ENCODE measurements at places on chromosomes 2 and 18.

DNA sequence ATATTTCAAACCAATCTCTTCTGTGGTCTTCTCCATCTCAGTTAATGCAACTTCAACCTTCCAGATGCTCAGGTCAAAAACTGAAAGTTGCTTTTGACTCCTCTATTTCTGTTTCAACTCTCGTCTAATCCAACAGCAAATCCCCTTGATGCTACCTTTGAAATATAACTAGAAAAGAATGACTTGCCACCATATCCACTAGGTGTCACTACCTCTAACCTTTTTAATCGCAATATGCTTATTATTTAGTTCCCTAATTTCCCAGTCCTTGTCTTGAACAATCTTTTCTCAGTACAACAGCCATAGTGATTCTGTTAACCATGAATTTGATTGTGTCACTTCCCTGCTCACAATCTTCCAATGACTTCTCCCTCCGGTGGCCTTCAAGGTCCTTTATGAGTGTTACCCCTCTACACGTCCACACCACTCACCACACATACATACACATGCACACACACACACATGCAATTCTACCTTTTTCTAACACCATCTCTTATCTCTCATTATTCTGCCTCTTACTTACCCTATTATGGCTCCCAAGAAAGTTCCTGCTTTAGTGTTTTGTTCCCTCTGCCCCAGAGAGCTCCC is 245.5 kb upstream of the KCNJ3 start:
- DNase-seq: peak; percentile 27

DNA sequence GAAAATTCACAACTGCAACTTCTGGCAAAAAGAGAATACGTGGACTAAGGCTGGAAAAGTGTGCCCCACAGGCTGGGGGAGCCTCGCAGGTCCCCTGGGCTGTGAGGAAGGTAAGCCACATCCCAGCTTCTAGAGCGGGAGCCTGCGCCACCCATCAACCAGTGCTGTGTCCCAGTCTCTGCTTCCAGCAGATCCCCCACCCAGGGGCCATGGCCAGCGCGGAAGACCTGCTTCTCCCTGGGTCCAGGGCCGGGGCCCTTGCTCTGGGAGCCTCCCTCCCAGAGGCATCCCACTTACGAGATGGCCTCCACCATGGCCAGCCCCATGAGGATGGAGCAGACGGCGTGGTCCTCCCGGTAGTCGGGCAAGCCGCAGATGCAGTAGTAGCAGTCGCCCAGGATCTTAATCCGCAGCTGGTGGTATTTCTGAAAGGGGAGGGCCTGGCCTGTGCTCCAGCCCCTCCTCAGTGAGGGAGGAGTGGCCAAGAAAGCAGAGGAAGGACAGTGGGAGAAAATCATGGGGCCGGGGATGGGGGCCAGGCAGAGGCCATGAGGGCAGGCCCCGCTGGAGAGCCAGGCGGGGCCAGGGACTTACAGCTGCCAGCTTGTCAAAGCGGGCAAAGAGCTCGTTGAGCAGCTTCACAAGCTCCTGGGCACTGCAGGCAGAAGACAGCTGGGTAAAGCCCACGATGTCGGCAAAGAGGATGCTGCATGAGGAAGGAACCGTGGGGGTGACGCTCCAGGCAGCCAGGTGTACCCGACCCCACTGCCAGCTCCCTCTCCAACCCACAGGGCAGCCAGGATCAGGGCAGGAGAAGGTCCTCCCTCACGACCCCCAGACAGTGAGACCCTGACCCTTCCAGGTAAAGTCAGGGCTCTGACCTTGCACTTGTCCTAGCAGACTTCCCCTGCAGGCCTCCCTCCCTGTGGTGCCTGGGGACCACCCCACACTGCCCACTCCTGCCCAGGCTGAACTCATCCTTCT is 48.0 kb downstream of the CENPO start:
- no peak for DNase-seq

- DNase-seq: no peak
These were observed 163.8 kb upstream of the SMAD7 start for GRCh38 chr18:49114556-49114955.

- DNase-seq: no peak
These were observed 50.3 kb downstream of the SERPINB8 start for GRCh38 chr18:64019922-64020756.

DNA sequence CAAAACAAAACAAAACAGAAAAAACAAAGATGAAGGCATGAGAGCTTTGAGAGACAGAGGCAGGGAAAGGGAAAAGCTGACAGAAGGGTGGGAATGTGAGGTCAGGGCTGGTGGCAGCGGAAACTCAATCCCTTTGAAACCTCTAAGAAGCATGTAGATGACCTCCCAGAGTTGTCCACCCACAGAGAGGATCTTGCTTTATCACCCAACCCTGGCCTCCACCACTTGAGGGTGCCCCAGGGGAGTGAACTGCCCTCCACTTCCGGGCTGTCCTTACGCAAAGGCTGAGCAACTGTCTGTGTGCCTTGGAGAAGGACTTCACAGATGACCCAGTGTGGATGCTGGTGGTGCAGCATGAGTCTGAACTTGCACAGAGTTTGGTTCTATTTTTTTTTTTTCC is 26.7 kb downstream of the PDCL3 start:
- DNase-seq: peak; percentile 24

DNA sequence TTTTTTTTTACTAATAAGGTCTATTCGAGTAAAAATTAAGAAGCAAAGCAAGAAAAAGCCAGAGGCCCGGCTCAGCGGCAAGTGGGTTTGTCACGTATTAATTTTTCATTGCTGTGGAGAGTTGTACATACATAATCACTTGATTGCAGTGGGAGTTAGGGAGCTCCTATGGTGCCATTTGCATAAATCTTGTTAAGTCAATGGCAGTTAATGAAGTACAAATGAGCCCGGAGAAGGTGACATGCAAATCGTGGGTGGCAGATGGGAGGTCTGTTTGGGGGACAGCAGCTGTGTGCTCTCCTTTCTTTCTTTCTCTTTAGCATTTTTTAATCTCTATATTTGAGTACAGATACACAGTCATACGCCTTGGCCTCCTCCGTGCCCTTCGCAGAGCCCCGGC is 317.0 kb downstream of the AGAP1 start:
- no peak for DNase-seq

Measured in fibroblast of mammary gland (primary cell).